ENCODE measurements at places on chromosomes 6 and 20.

DNA sequence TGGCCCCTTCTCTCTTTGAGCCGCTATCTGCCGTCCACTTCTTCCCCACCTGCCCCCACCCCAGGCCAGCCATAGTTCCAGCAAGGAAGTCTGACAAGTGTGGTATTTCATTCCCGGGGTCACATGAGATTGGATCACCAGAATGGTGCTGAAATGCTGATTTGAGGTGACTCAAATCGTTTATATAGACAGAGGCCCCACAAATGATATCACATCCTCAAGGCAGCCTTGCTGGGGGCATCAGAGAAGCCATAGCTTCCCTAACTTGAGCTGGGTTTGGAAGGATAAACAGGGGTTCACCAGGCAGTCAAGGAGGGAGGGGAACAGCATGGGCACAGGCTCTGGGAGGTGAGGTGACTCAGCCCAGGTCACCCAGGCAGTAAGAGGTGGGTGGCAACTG is 9.9 kb downstream of the SDCBP2 start:
- DNase-seq, result no peak

DNA sequence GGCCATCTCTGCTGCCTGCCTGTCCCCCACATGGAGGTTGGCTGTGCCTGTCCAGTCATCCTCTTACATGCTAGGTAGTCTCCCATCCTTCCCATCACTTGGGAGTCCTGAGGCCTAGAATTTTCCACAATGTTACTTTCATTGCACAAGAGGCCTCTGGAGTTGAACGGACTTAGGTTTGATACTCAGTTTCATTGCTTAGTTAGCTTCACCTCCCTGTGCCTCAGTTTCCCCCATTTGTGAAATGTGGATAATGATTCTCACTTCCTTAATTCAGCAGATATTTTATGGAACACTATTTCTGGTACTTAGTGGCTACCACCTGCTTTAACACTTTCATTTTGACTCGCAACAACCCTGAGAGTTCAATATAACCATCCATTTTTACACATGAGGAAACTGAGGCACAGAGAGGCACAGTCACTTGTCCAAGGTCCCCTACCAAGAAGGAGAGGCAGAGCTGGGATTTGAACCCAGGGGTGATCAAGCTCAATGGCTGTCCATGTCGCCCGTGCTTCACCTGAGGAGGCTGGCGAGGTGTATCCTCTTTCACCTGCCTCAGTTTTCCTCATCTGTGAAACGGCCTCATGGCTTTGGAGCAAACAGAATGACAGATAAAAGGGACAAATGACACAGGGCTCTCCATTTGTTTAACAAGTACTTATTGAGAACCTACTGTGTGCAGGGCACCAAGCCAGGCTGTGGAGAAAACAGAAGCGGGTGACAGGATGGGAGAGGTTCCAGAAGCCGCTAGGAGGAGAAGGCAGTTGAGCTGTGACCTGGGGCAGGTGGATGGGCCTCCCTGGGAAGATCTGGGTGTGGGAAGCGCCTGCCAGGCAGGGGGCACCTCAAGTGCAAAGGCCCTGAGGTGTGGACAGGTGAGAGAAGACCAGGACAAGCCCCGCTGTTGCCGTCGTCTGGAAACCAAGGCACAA is 154.3 kb upstream of the PTPN1 start:
- DNase-seq, result no peak

DNA sequence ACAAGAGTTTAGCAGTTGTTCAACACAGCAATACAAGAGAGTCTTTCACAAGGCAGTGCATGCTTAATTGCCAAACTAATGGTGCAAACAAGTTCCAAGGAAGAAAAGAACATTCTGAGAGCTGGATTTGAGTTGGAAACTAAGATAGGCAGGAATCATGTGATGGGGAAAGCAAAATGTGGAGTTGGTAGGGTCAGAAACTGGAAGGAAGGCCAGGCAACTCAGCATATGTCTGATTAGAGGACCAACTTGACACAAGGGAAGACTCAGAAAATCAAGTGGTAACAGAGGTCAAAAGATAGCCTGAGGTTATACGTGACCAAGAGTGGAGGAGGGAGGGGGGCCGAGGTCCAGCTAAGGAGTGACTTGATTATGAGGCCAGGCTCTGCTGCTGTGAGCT is 117.3 kb downstream of the SMLR1 start:
- DNase-seq, result no peak

- no peak for DNase-seq
Observed at GRCh38 chr20:30815577-30816181, 441.8 kb upstream of the DEFB115 start.

- no peak for DNase-seq
Observed at GRCh38 chr6:79895382-79896074, 51.8 kb downstream of the ELOVL4 start.

All from activated T-cell treated with anti-CD3 and anti-CD28 coated beads, Interleukin-2, amount 50 U/mL, for 1 hour (primary cell).